Stimulated activated CD4-positive, alpha-beta T cell treated with anti-CD3 and anti-CD28 coated beads, TNF-alpha, amount 100 ng/mL, for 48 hours (primary cell): ENCODE measurements at places on chromosomes 12 and 14.

DNA sequence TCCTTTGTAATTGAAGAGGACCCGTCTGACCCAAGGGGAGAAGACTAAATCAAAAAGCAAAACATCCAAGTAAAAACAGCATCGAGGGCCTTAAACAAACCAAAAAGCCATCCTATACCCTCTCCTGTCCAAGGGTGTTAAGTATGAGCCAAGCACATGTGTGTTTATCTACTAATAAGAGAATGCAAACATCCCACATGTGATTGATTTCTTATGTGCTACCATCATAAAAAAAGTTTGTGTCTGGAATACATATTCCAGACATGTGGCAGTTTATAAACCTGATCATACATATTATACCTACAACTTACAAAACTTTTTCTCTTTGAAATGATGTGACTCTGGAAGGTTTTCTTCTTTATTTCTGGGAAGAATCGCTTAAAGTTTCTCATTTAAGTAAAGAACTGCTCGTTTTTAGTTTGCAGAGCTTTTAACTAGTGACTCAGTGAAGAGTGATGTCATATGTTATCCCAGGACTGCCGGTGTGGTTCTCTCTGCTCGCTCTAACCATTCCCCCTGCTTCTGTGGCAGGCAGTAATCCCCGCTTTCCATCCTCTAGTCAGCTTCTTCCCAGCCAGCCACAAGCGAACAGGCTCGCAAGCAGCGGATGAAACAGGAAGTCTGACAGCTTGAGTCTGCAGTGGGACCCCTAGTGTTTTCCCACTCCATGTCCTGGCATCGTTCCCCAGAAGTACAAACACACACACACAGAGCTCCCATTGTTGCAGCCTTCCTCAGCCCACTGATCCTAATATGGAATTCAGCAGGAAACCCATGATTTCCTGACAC is 431 bp upstream of the RHOJ start:
- no peak for DNase-seq

- DNase-seq: no peak
Measured at GRCh38 chr14:98099527-98099926, 1172.5 kb downstream of the BCL11B start.

GRCh38 chr14:70021548-70022220 is 142.5 kb downstream of the SMOC1 start:
- no peak for DNase-seq

GRCh38 chr12:5963515-5963914 is 18.5 kb upstream of the ANO2 start:
- DNase-seq: no peak

- no peak for DNase-seq
Measured at GRCh38 chr12:108307006-108307405, 32.1 kb downstream of the CMKLR1 start.

GRCh38 chr12:12954356-12954755 is 2.4 kb upstream of the GPRC5D start:
- DNase-seq: no peak
